ENCODE measurements at places on chromosomes 13 and 19.

DNA sequence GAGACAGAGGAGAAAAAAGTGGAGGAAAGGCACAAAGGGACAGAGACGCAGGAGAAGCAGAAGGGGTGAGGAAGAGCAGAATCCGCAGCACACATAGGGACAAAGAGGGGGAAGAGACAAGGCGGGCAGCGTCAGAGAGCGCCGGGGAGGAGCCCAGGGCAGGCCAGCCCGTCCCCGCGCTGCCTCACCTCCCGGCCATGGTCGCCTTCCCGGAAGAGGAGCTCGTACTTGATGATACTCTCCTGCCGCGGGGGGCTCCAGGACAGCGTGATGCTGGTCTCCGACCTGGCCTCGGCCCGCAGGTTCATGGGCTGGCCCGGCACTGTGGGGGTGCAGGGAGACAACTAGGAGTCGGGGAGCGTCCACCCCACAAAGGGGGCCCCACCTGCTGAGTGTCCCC is 100.6 kb downstream of the PTPRS start:
- no peak for DNase-seq

DNA sequence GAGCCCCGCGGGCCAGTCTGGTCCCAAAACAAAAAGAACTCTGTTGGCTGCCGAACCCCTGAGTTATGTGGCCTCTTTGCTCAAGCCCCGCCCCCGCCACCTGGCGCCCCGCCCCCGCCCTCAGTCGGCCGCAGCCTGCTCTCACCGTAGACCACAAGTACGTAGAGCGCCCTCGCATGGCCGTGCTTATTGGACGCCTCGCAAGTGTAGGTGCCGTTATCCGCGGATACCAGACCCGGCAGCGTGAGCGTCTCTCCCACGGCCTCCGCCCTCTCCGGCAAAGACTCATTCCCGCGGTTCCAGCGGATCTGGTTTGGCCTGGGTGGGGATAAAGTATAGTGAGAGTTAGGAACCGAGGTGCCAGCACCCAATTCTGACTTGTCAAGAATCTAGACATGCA is 5.5 kb upstream of the ZNF428 start:
- DNase-seq, result peak; percentile 94

DNA sequence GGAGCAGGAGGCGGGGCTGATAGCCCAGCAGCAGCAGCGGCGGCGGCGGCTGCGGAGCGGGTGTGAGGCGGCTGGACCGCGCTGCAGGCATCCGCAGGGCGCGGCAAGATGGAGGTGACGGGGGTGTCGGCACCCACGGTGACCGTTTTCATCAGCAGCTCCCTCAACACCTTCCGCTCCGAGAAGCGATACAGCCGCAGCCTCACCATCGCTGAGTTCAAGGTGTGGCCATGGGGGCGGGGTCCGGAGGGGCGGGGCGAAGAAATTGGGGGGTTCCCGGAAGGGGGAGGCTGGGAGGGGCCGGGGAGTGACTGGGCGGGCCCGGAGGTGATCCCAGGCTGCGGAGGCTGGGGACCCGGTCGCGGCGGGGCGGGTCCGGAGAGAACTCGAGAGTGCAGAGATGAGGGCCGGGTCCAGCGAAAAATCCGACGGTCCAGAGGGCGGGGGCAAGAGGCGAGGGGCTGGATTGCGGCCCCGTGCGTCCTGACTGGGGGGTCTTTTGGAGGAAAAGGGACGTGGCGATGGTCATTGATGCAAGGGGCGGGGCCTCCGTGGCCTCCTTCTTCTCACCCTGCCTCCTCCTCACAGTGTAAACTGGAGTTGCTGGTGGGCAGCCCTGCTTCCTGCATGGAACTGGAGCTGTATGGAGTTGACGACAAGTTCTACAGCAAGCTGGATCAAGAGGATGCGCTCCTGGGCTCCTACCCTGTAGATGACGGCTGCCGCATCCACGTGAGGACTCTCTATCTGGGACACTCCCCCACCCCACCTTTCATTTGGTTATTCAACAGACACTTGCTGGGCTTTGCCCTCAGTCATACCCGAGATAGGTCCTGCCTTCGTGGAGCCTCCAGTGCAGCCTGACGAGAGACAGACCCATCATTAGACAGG is at the start of gene TBCB:
Gene TBCB, plus strand, starts transcription at position 16 of the 891 bp plus-strand sequence. Its CDS starts 93 bp downstream, at position 109.
- peak; percentile 91 for DNase-seq

GRCh38 chr13:111547726-111548273 is 227.4 kb downstream of the TEX29 start:
- DNase-seq, result no peak

DNA sequence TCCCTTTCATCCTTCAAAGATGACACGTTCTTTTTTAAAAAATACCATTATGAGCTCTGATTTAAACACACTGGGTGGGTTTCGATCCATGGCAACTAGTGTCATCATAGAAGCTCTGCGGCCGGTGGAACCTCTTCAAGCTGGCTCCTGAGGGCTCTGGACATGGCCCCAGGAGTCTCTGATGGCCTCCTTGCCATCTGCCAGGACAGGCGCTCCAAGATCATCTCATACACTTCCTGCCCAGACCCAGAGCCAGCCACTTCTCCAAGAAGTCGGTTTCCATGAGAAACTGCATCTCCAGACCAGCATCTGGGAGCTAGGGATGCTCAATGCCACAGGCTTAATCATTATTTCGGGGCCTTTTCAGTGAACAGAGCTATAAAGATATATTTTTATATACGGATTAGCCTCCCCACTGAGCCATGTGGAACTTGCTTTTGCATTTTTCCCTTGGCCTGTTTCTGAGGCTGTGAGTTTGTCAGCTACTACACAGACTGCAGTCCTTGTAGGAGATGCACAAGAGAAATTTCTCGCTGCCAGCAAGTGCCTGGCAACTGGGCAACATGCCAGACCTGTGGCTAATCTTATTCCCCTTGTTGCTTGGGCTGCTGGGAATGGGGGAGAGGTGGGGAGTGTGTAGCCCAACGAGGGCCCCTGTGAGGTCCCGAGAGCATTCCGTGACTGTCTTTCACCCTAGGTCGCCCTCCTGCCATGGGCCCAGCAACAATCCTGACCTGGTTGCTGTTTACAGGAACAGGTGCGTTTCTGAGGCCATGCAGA is 15.9 kb downstream of the SUGP1 start:
- DNase-seq, result no peak

- no peak for DNase-seq
These were observed 580.6 kb downstream of the LMO7 start for GRCh38 chr13:76216729-76217128.

- DNase-seq, result no peak
These were observed 17.7 kb upstream of the SEMA6B start for GRCh38 chr19:4577020-4577782.

DNA sequence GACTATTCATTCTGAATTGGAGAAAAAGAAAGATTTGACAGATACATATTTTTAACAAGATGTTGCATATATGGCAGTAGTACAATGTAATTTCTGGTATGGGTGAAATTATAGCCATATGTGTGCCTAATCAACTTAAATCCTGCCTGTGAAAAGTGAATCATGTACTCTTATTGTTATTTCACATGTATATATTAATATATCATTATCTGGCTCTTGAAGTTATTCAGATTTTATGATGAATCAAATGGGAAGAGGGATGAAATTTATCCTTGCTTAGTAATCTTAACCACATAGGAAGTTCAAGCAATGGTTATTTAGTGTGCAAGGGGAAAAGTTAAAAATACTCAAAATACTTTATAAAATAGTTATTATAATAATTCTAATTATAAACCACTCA is 80.5 kb downstream of the GPC6 start:
- no peak for DNase-seq

- DNase-seq, result no peak
These were observed 128.4 kb downstream of the SHISA2 start for GRCh38 chr13:25923217-25924085.

DNA sequence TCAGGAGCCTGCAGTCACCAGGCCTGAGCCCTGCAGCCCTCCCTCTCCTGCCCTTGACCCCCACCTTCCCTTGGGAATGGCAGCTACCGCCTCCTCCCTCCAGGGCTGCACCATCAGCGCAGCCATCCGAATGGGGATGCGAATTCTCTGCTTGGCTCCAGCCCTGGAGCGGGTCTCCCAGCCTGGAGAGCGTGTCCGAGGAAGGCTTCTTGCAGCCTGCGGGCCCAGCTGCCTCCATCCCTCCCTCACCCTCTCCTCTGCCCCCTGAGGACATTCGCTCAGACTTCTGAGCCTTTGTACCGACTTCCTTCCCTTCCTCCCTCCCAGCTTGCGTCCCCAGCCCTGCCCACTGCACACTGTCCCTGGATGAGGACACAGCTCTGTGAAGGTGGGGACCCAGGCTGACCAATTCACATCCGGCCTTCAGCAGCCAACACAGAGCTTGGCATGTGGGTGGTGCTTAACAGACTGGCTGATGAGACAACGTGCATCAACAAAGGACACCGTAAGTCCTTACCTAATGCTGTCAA is 6.0 kb upstream of the NKPD1 start:
- DNase-seq, result no peak

DNA sequence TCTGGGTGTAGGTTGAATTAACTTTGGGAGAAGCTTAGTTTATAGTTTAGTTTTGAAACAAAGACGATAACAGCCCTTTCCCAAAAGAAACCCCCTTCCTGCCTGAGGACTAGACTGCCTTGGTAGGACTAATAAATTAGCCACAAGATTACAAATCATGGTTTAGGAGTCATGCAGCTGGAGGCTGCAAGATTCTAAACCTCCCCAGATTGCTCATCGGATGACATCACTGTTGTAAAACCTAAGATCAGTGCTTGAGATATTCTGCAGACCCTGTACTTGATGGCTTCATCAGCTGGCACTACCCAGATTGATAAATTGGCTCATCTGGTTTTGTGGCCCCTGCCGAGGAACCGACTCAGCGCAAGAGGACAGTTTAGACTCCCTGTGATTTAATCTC is 35.9 kb upstream of the MPHOSPH8 start:
- no peak for DNase-seq

GRCh38 chr13:22080832-22081231 is 410.0 kb downstream of the FGF9 start:
- no peak for DNase-seq

DNA sequence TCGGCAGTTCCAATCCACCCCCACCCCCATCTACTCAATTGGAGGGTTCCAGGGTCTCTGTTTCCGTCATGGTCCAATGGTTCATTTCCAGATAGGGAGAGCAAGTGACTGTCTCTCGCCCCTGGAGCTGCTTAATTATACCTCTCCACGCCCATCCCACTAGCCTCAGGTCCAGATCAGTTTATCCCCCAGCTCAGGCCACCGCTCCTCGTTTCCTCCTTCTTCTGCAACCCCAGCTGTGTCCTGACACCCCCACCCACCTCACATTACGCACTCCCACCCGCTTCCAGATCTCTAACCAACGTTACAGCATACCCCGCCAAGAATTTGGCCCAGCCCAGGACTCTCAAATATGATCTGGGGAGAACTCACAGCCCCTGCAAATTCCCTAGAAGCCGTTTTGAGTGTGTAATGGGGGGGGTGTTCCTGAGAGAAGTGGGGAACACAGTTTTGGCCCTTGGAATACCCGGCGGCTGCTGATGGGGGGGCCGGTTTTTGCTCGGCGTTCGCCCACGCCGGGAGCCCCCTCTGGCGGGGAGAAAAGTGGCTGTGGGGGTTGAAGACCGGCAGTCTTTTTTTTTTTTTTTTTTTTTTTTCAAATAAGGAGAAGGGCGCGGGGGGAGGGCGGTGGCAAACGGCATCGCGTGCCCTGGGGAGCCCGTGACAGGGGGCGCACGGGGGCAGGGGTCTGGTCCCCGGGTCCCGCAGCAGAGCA is 1.7 kb upstream of the PDE4A start:
- no peak for DNase-seq

DNA sequence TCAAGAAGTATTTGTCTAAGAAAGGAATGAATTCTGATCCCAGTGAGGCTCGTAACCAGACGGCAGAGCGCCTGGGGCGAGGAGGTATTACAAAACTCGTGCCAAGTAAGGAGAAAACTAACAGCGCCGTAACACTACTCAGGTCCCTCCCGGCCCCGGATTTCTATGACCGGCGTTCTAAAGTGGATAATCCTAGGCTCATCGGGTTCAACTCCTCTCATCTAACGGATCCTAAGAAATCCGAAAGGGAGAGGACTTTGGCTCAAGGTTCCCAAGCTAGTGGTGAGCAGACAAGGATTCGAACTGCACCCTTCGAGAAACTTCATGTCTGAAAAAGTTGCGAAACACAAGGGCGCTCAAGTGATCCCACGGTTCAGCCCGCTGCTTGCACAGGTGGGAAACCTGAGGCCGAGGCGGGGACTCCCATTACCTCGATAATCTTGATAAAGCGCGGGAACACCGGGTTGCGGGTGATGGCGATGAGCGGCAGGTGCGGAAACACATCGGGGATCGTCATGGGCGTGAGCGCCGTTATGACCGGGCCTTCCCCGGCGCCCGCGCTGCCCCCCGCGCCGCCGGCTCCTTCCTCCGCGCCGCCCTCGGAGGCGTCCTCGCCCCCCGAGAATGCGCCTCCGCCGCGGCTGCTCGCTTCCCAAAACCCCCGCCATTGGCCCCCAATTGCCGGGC is 529 bp downstream of the LONP1 start:
- peak; percentile 57 for DNase-seq

DNA sequence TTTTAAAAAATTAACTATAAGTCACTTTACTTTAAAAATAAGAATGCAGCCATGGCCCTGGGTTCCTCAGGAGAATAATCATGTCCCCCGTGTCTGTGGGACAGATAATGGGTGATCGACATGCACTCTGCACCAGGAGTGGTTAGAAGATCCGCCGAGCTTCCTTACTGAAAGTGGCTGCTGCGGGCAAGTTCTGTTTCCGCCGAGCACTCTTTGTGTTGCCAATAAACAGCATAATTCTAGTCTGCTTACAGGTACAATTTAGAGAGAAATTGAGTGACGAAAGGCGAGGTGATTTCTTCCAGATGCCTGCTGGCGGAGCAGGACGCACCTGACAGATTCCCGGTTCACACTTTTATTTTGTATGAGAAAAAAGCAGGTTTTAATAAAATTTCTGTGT is 139.0 kb downstream of the SOX1 start:
- DNase-seq, result no peak
